Stimulated activated CD4-positive, alpha-beta T cell treated with anti-CD3 and anti-CD28 coated beads, Interleukin-12 subunit alpha, Interleukin-12 subunit beta, amount 100 ng/mL, for 24 hours (primary cell): ENCODE measurements at places on chromosomes 13 and 19.
A peak's percentile ranks its signal among the peaks of the same experiment; 100 is the strongest.

DNA sequence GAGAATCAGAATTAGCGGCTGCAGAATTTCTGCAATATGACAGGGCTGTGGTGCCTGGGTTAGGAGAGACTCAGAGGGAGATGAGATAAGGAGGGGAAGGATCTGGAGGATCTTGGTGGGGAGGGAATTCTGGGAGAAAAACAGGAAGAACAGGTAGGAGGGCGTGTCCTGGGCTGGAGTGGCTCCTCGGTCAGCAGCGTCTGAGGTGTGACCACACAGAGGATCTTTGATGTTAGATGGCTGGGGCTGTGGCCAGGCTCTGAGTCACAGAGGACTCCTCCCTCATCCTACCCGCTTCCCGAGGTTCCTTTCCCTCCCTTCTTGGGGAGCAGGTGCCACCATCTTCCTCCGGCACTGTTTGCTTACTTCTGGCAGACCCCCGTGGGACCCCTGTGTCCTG, 6.4 kb upstream of the KLK6 start:
- DNase-seq, result no peak

- peak; percentile 32 for DNase-seq
Observed at GRCh38 chr19:34838753-34839431, 65.9 kb upstream of the ZNF599 start.

GRCh38 chr13:109226631-109227030, 559.8 kb downstream of the IRS2 start:
- no peak for DNase-seq

- DNase-seq, result no peak
Observed at GRCh38 chr13:68550330-68550729, 1320.2 kb upstream of the PCDH9 start.

DNA sequence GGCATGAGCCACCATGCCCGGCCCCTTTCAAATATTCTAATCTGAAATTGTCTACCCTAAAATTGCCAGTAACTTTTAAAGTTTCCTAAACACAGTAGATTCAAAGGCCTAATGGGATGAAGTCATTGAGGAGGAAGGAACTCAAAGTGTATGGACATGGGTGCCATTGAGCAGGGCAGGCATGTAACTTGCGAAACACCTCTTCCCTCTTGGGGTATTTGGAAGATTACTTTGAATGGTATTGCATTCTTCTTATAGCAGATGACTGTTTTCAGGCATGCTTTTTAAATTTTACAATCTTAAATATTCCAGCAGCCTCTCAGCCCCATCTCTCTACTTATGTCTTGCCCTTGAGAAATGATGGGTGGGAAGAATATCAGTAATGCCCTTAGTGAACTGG, 21.0 kb downstream of the TM9SF2 start:
- no peak for DNase-seq

DNA sequence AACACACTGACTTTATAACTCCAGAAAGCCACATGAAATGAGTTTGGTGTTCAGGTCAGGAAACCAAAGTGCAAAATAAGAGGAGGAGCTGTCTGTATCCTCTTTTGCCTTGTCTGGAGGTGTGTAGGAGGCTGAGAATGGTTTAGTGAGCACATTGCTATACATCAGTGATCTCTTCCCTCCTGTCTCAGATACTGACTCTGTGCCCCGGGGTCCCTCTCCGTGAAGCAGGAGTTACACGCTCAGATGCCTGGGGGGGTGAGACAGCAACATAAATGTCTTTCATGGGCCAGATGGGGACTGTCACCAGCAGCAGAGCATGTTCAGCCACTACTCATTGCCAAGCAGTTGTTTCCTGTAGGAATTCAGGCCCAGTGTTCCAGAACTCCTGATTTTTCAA, 285.4 kb downstream of the ATP8A2 start:
- no peak for DNase-seq

DNA sequence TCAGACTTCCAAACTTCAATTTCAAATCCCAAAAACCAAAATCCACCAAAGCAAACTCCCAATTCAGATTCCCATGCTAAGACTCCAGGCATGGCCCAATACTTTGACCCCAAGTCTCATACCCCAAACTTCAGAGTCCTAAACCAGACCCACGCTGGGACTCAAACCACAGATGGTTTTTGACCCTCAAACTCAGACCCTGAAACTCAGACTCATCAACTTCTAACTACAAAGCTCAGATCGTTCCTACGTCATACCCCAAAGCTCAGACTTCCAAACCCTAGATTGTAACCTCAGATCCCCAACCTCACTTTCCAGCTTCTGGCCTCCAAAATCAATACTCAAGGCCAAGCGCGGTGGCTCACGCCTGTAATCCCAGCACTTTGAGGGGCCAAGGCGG, 11.9 kb downstream of the RYR1 start:
- no peak for DNase-seq

GRCh38 chr19:38850976-38851621, 1.3 kb upstream of the HNRNPL start:
- DNase-seq, result no peak

- DNase-seq, result peak; percentile 96
Observed at GRCh38 chr19:12564016-12564664, 12.9 kb upstream of the ZNF564 start.

- no peak for DNase-seq
Observed at GRCh38 chr13:29704648-29705047, 109.2 kb upstream of the SLC7A1 start.

- DNase-seq, result no peak
Observed at GRCh38 chr13:46097015-46097414, 7.8 kb downstream of the CPB2 start.

DNA sequence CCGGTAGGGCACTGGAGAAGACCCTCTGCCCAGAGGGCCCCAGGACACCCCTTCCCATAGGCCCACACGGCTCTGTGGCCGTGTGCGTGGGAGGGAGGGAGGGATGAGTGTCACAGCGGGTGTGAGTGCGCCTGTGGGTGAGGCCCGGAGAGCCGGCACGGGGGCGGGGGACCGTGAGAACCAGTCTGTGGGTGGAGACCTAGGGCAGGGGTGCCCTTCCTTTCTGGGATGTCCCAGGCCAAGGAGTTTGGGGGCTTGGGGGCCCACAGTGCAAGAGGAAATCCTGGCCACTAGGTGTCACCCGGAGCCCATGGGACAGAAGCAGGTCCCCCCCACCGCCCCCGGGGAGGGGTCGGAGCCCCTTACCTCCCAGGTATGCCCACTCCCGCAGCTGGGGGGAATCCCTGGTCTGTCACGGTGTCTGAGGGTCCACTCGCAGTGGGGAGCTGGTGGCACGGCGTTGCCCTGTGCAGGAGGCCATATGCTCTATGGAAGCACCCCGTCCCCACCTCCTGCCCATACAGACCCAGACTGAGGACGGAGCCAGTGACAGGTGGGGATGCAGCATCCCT, 16.0 kb upstream of the SLC7A10 start:
- DNase-seq, result no peak

DNA sequence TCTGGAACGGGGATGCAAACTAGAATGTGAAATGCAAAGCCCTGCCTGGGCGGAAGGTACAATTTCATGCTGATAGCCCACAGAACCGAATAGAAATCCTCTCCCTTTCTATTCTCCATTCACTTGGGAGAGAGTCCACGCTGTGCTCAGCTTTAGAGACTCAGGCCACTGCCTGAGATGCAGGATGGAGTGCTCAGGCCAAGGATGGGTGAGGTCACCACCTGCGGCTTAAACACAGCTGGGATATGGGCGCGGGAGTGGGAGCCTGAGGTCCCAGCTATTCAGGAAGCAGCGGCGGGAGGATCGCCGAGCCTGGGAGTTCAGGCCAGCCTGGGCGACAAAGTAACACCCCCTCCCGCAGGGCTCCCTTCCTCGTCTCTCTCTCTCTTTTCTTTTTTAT, 446 bp upstream of the ZNF83 start:
- no peak for DNase-seq
